ENCODE measurements at places on chromosomes 5 and 9.

DNA sequence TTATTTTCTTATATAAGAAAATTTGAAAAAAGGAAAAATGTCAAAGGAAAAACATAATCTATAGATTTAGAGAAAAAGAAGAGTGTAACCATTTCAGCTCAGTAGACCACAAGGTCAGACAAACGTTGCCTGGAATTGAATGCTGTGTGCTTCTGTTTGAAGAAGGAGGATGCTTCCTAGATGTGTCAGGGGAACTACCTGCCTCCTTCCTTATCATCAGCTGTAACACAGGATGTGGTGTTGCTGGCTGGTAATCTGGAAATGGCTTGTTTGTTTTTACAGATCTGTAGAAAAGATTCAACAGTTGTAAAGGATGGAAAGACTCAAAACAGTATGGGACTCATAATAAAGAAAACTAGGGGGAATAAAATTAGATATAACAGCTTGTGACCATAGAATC, 160.7 kb upstream of the MEF2C start:
- no peak for DNase-seq

- no peak for DNase-seq
These were observed 26.9 kb upstream of the NTRK2 start for GRCh38 chr9:84642553-84643141.

DNA sequence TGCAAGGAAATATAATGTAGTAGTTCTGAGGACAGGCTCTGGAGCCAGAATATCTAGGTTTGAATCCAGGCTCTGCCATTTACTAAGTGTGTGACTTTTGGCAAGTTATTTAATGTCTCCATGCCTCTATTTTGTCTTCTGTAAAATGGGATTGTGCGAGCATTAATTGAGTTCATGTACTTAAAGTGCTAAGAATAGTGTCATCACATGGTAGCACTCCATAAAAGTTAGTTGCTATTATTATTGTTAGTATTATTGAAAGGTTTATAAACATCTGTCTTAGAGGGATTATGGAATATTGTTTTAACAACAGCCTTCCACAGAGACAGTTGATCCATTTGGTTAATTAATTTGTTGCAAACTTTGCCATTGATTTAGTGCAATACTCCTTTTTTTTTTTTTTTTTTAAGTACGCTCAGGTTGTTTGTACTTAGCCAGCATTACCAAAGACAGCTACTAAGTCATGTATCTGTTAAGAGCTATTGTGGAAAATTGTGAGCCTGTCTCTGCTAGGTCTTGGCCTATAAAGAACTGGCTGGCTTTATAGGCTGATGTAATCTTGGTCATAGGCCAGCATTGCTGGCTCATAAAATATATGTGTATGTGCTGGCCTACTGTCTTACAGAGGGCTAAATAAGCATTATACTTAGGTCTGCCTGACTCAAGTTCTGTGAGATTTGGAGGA, 174.7 kb downstream of the WDR70 start:
- DNase-seq, result no peak

- no peak for DNase-seq
These were observed 131.7 kb upstream of the GPR151 start for GRCh38 chr5:146647656-146648199.

DNA sequence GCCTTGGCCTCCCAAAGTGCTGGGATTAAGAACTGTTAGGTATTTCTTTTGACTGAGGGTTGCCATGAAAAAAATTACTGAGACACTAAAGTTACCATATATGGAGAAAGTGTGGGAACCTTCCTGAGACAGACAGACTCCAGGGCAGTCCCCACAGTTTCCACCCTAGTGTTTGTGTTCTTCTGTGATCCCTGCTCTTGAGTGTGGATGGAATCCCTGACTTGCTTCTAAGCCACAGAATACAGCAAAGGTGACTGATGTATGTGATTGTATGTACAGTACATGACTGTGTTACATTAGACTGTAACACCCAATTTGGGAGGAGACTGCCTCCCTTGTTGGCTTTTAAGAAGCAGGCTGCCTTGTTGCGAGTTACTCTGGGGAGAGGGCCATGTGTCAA, 24.7 kb upstream of the ADAM19 start:
- no peak for DNase-seq

Measured in stimulated activated CD8-positive, alpha-beta memory T cell treated with anti-CD3 and anti-CD28 coated beads, Interleukin-15, amount 100 ng/mL, for 4 hours (primary cell).